ENCODE measurements at places on chromosomes 13 and 19.

GRCh38 chr13:73913079-73913740, 221.0 kb downstream of the KLF12 start:
- DNase-seq = no peak

GRCh38 chr19:4096049-4096892, 27.7 kb downstream of the MAP2K2 start:
- no peak for DNase-seq

- no peak for DNase-seq
These were observed 199.6 kb downstream of the KLF5 start for GRCh38 chr13:73258406-73258805.

- no peak for DNase-seq
These were observed 8.3 kb upstream of the MCF2L start for GRCh38 chr13:112960706-112961105.

DNA sequence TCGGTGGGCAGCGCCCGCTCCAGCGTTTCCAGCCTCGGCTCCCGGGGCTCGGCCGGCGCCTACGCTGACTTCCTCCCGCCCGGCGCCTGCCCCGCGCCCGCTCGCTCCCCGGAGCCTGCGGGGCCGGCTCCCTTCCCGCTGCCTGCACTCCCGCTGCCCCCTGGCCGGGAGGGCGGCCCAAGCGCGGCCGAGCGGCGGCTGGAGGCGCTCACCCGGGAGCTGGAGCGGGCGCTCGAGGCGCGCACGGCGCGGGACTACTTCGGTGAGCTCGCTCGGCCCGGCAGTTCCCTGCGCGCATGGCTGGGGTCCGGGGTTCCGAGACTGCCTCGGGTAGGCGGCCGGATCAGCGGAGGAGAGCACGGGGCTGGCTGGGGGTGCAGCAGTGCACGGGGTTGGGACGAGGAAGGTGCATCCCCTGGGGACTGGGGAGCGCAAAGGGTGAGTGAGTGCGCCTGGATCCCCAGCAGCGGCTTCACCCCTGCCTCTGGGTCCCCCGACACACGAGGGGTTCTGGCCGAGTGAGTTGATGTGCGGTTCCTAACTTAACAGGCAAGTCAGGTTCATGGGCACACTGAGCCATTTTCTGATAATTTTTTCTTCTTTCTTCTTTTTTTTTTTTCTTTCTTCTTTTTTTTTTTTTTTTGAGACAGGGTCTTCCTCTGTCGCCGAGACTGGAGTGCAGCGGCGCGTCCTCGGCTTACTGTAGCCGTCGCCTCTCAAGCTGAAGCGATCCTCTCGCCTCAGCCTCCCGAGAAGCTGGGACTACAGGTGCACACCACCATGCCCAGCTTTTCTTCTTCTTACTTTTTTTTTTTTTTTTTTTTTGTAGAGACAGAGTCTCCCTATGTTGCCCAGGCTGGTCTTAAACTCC, 1.1 kb downstream of the WTIP start:
- DNase-seq = no peak

GRCh38 chr19:3374369-3375112, 8.2 kb downstream of the NFIC start:
- DNase-seq = no peak
